ENCODE measurements at places on chromosomes 3 and 15.
A peak's percentile ranks its signal among the peaks of the same experiment; 100 is the strongest.

GRCh38 chr3:108391917-108392593, 95.7 kb downstream of the HHLA2 start:
- DNase-seq: no peak

DNA sequence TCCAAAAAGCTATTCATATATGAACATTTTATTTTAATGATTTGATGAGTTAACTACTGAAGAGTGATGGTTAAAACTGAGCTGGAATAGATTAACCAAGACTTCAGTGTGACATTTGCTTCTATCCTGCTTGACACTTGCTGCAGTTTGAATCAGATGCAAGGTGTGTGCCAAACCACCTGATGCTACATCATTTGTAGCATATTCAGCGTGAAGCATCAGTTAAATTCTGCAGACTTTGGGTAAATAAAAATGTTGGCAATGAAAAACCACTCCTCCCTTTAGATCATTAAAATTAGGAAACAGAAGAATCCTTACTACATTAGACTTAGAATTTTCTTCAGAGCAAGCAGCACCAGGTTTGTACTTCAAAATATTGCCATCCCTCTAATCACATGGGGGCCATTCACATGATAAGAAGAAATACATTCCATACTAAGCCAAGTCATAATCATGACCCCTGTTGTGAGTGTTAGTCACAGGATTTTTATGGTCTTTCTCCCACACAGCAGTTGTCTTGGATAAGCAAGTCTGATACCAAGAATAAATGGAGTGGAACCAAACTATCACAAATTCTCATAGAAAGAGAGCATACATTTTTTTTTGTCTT, 160.7 kb upstream of the TNIK start:
- no peak for DNase-seq

DNA sequence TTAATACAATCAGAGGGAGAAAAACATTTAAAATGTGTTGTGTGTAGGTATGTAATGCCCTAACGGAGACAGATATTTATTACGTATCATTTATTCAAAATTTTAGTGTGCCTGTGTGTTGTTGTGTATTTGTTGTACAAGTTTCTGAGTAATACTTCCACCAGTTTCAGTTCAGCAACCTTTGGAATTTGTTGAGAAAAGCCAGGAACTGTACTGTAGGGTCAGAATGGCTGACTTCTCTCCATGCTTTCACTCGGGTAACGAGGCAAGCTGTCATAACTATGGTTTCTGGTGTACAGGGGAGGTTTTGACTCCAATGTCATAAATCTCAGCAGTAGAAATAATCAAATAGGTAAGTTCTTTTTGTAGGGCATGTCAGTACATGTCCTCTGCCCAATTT, 23.8 kb upstream of the CNTN6 start:
- DNase-seq: no peak

- DNase-seq: no peak
These were observed 359.6 kb downstream of the SHQ1 start for GRCh38 chr3:72488738-72489035.

DNA sequence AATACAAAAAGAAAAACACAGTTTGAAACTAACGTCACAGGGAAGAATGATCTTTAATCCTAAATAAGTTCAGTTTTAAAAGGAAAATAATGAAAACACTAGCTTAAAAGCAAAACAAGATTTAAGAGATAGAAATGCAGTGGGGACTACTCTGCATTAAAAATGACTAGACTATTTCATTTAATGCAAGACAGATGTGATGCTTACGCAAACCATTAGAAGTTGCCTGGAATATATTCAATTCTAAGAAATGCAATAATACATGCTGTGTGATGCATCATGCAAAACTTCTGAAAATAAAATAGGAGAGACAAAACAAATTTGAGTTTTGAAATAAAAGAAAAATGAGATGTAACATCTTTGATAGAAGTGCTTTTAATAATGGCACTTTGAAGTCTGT, 97.6 kb upstream of the STRIT1 start:
- DNase-seq: no peak

DNA sequence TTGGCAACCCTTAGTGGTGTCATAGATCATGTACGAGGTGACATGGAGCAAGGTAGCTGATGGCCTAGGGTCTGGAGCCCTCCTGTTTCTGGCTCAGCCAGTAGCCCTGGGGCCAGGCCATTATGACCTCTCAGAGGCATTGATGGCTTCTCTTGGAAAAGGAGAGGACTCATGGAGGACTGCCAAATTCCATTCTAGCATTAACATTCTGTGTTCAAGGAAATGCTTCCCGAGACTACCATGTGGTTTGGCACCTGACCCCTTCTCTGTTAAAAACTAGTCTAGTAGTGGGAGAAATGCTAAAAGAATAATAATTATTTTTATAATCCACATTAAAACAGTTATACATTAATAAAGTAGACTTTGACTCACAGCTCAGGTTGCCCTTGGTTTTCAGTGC, 40.2 kb upstream of the ADAMTSL3 start:
- no peak for DNase-seq

- peak; percentile 39 for DNase-seq
These were observed 10.5 kb upstream of the SLITRK3 start for GRCh38 chr3:165206454-165207266.

GRCh38 chr3:37272741-37273140, 98.4 kb upstream of the LRRFIP2 start:
- no peak for DNase-seq

DNA sequence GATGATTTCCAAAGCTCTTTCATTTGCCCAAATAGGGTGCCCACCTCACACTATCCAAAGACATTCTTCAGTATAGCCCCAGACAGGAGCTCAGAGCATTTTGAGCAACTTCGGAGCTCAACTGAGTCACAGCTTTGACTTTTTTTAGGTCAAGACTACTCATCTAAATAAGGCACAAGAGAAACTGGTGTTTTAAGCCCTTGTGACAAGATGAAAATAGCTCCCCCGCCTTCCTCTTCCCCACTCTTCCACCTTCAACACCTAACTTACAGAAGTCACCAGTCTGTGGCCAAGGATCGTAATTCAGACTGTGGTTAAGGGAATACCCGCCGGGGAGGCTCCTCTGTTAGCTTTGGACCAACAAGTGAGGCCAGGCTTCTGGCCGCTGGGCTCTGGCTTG, 60.4 kb upstream of the CA12 start:
- DNase-seq: no peak

Measured in activated T-cell treated with anti-CD3 and anti-CD28 coated beads, Interleukin-2, amount 50 U/mL, for 72 hours (primary cell).